Suppressor macrophage (primary cell): ENCODE measurements at places on chromosomes 16 and 17.

- no peak for DNase-seq
These were observed 116.9 kb upstream of the EEF2KMT start for GRCh38 chr16:5214466-5214865.

GRCh38 chr16:72934636-72935403 is 113.1 kb downstream of the ZFHX3 start:
- DNase-seq = peak; percentile 42

DNA sequence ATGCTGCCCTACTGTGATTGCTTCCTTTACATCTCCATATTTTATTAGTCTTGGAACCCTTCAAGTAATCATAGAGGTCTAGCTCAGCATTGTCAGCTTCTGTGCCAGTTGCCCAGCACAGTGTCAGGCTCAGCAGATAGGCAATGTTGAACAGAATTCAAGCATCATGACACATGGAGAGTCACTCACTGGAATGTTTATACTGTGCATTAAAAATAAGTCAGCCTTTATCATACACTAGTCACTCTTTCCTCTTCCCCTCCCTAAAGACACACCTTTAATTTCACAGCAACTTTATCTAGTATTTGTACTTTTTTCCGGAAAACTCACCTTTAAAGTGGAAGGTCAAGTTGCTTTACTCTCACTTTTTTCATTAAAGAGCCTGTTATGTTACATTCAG is 253.8 kb upstream of the CDH11 start:
- DNase-seq = no peak

- DNase-seq = no peak
These were observed 356.8 kb downstream of the SEC14L1 start for GRCh38 chr17:77497578-77497934.

GRCh38 chr17:51888816-51889215 is 269.7 kb downstream of the CA10 start:
- DNase-seq = no peak

DNA sequence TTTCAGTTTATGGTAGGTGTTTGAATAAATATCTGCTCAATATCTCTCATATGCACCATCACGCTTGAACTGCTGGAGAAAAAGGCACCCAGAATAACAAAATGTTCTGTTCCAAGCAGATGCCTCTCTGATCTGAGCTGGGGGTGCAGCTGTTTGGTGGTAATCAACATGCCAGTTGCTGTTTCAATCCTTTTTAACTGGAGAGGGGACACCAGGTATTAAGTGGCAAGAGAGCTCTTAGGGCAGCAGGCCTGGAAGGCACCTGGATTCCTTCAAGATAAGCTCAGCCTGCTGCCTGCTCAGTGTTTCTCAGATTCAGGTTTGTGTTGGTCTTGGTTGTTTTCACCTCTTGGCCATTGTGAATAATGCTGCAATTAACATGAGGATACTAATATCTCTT is 27.2 kb upstream of the VAT1L start:
- DNase-seq = no peak

GRCh38 chr17:8140065-8141029 is 11.9 kb downstream of the PER1 start:
- DNase-seq = peak; percentile 58

- no peak for DNase-seq
These were observed 234.5 kb downstream of the C16orf78 start for GRCh38 chr16:49608098-49608497.

- no peak for DNase-seq
These were observed 1739.1 kb downstream of the TP53TG3F start for GRCh38 chr16:35198223-35199199.

DNA sequence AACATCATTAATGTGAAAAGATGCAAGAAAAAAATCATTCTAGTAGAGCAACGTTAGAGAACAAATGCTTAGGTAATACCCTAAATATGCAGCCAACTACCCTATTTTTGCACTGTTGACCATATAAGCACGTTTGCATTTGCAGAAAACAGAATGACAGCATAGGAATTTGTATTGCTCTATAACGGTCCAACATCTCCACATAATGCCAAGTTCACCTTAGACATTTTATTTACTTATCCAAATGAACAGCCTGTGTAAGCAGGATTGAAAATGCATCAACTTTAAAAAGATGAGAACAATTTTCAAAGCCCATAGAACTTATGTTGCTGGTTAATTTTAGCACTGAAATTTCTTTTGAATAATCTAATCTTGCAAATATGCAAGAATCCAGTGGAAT is 19.1 kb upstream of the RSL1D1 start:
- DNase-seq = no peak

GRCh38 chr17:31394544-31394943 is 3.1 kb downstream of the RAB11FIP4 start:
- peak; percentile 83 for DNase-seq

- DNase-seq = peak; percentile 64
These were observed 71.2 kb upstream of the LGALS9 start for GRCh38 chr17:27559506-27560481.

- no peak for DNase-seq
These were observed 43.4 kb downstream of the OSBPL7 start for GRCh38 chr17:47778184-47778635.

GRCh38 chr17:4519361-4519788 is 20.7 kb downstream of the SPNS2 start:
- DNase-seq = no peak

DNA sequence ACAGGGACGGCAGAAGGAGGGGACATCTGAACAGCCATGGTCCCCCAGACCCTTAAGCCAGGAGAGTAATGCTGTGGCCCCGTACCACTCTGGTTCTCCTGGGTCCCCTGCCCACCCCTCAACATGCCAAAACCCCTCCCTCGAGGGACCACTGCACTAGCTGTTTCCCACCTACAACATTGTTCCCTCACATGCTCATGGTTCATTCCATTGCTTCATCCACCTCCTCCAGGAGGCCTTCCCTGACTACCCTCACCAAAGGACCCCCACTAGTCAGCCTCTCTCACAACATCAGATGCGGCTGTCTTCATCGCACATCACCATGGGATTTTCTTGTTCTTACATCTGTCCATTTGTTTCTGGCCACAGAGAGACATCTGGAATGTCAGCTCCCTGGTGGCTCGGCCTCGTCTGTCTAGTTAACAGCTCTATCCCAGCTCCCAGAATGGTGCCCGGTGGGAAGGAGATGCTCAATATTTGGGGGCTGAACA is 1.7 kb downstream of the DOK4 start:
- no peak for DNase-seq

- DNase-seq = peak; percentile 67
These were observed 50.8 kb upstream of the ZCCHC14 start for GRCh38 chr16:87543436-87544191.

- DNase-seq = peak; percentile 81
These were observed 40.6 kb downstream of the MIS12 start for GRCh38 chr17:5526821-5527598.

DNA sequence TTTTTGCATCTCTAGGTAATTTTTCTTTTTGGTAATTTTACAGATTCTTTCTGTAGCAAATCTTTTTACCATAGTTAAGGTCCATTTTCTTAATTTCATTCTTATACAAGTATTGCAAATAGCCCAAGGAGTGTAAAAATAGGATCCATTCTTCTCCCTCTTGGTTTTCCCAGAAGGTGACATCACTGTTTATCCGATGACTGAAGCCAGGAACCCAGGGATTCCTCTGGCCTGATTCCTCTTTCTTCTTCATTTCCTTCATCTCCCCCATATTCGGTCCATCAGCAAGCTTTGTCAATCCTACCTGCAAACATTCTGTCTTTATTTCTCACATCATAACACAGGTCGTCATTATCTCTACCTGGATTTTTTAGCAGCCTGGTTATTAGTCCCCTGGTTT is 5.3 kb downstream of the RBBP6 start:
- DNase-seq = no peak

GRCh38 chr16:1991948-1992703 is 2.4 kb downstream of the SYNGR3 start:
- peak; percentile 98 for DNase-seq

DNA sequence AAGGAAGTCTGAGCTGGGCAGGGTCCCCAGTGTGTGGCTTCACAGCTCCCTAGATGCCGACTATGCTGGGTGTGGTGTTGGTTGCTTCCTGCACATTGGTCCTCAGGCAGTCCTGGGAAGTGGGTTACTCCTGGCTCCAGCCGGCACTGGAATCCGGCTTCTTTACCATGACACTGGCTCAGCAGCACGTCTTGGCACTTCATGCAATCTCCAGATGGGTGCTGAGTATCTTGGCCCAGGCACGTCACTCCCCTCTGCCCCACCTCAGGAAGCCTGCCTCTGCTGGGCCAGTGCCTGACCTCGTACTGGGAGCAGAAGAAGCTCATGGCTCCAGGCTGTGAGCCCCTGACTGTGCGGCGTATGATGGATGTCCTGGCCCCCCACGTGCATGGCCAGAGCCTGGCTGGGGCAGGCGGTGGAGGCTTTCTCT is 24.5 kb downstream of the FCSK start:
- DNase-seq = no peak

- no peak for DNase-seq
These were observed 52.8 kb downstream of the CLEC19A start for GRCh38 chr16:19338335-19338734.

DNA sequence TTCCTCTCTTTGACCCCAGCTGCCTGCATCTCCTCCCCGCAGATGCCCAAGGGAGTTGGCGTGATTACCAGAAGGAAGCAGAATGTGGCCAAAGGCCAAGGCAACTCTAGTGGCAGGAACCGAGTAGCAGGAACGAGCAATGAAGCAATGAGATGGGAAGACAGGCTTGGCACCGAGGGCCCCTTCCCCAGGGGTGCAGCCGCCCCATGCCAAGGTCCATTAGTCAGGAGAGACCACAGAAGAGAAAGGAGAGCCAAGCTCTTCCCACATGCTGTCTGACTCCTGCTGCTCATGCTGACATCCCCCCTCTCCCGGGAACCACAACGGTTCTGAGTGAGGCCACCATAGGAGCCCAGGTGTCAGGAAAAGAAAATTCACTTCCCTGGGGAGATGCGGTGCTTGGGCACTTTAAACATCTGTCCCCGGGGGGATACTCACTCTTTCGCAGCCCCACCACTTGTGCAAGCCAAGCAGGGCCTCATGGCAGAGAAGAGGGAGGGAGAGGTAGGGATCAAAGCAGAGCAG is 67.4 kb downstream of the MYO18A start:
- peak; percentile 63 for DNase-seq

GRCh38 chr16:14202697-14203096 is 131.6 kb downstream of the MRTFB start:
- no peak for DNase-seq

- DNase-seq = no peak
These were observed 9.1 kb downstream of the NAGPA start for GRCh38 chr16:5024632-5025031.

DNA sequence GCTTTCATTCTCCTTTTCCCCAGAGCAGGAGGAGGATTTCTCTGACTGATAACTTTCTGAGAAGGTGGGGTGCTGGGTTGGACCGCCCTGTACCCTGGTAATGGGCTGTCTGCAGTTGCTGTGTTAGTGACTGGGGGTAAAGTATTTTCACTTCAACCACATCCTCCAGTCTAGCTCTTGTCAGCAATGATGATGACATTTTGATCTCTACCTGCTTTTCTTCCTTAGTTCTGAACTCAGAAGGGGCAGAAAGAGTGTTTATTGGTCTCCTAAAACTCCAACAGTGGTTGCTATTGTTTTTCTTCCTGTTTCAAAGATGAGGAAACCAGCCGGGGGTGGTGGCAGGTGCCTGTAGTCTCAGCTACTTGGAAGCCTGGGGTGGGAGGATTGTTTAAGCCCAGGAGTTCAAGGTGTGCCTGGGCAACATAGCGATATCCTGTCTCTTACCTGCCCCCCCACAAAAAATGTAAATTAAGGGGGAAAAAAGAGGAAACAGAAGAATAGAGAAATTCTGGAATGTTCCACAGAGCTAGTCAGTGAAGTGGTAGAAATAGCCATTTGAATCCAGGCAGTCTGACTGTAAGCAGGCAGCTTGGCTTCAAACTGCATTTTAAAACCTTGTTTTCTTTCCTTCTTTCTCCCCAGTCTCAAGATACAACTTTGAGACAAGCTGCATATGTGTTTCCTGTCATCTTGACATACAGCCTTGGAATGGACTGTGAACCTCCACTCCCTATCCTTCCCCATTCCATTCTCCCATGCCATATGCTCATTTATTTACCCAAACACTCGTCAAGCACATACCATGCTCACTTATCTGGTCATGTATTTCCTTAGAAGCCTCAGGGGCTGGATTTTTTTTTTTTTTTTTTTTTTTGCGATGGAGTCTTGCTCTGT is 3.3 kb upstream of the N4BP1 start:
- DNase-seq = peak; percentile 61
